ENCODE measurements at places on chromosomes 4 and X.

- no peak for DNase-seq
Observed at GRCh38 chrX:108447303-108447702, 7.7 kb downstream of the COL4A5 start.

GRCh38 chrX:153909024-153909979, 4.8 kb downstream of the AVPR2 start:
- DNase-seq = no peak

- DNase-seq = no peak
Observed at GRCh38 chr4:1198098-1198844, 25.9 kb upstream of the SPON2 start.

DNA sequence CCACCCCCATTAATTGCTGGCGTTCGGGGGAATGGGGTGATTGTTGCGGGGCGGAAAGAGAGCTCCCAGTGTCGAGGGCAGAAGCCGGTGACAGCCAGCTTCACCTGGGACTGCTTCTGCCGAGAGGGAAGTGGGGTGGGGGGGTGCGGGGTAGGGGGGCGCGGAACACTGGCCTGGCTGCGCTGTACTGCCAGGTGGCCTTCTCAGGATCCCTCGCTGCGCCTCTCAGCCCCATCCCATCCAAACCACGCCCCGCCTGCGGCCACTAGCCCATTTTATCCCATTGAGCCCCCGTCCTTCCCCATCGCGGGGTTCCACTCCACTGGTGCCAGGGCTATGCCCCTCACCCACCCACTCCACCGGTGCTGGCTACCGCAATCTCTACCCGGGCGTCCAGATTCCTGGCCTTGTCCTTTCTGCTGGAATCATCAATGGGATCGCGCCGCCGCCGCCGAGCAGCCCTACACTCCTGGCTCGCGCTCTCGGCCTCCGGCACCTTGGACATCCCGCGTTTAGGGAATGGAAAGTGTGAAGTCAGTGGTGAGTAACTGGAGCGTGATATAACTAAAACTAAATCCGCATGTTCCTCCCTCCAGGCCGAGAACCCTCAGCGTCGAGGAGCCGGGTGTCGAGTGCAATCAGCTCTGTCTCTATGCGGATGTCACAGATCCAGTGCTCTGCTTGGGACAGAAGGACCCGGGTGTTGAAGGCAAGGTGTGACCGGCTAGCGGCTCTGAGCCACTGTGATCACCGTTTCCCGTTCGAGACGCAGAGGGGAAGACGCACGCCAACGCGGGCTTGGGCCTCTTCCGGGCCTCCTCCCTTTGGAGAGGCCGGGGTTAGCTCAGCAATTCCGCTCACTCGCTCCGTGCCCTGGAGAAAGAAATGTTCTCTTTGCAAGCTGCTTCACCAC, 20.5 kb downstream of the NKX3-2 start:
- no peak for DNase-seq

GRCh38 chrX:97498093-97498492, 614.4 kb downstream of the RPA4 start:
- DNase-seq = no peak

- DNase-seq = no peak
Observed at GRCh38 chrX:31329298-31329697, 257.5 kb upstream of the FTHL17 start.

GRCh38 chrX:70013466-70014381, 36.0 kb downstream of the AWAT2 start:
- DNase-seq = no peak

DNA sequence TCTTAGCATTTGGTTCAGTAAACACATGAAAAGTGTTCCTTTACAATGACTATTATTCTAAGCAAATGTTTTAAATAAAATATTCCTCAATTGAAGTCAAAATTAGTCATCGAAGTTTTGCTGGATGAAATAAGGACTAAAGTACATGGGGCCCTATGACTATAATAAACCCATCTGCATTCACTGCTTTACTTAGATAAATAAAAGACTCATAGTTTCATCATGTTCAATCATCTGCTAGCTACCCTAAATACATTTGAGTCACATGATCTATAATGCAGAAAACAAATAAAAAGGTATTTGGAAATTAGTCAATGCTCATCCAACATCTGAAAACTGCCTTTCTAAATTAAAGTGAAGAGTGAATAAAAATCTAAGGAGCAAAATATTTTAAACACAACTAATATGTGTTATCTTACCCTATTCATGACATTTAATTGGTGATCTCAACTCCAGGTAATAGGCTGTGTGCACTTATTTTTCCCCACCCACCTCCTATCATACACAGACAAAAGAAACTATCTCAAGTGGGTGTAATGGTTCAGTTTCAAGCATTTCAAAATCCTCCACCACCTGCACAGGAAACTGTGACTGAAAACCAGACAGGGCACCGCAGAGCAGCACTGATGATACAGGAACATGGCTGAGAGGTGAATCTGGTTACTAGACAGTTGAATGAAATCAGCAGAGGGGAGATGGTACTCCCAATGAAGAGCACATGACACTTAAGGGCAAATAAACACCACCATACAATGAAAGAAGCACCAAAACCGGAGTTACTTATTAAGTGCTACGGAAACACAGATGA, 78.6 kb downstream of the CAMK2D start:
- DNase-seq = peak; percentile 41

DNA sequence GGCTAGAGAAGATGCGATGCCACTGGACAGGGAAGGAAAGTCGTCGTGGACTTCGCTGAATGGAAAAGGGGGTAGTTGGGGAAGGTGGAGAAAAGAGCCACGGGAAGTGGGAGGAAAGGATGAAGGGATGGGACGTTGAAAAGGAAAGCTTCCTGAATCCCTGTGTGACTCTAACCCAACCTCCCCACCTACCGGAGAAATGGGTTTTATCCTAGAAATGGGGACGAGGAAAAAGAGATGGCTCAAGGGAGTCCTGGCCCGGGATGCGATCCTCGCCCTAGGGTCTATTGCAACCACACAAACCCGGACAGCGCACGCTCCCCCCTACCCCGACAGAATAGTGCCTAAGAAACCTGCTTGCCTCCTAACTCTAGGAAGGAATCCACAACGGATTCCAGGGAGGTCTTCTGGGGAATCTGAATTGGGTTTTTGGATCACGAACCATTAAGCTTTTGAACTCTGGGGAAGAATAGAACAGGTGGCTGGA, 738 bp upstream of the TSPAN5 start:
- DNase-seq = no peak
